ENCODE measurements at places on chromosomes 4 and X.

- peak; percentile 65 for DNase-seq
Observed at GRCh38 chr4:183823434-183823833, 81.7 kb upstream of the STOX2 start.

- peak; percentile 62 for DNase-seq
Observed at GRCh38 chr4:55181010-55182005, 55.9 kb upstream of the KDR start.

DNA sequence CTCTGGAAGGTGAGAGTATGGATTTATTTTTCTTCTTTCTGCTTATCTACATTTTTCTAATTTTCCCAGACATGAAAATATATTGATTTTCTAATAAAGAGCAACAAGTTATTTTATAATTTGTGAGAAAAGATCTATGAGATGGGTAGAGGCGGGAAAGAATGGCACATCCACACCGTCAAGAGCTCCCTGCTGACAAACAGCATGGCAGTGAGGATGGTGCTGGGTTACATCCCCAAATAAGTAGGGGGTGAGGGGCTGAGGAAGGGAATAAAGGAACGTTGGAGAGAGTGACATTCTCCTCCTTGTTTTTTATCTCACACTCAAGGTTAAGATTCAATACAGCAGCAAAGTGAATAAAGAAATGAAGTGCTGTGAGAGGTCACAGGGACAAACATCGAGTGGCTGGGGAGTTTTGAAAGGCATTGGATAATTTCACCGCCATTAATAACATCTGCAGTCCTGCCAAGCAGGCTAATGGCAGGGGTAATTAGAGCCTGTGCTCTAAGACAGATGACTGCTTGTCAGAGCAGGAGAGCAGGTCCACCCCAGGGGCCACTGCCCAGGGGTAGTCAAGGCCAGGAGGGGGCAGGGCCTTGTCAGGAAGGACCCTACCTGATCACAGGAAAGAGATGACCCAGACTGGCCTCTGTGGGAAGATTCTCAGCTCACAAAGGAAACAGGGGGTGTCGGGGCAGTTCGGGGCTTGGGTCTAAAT, 323.8 kb downstream of the FBXW7 start:
- DNase-seq = no peak

GRCh38 chr4:127239902-127240763, 392.6 kb upstream of the INTU start:
- DNase-seq = no peak

DNA sequence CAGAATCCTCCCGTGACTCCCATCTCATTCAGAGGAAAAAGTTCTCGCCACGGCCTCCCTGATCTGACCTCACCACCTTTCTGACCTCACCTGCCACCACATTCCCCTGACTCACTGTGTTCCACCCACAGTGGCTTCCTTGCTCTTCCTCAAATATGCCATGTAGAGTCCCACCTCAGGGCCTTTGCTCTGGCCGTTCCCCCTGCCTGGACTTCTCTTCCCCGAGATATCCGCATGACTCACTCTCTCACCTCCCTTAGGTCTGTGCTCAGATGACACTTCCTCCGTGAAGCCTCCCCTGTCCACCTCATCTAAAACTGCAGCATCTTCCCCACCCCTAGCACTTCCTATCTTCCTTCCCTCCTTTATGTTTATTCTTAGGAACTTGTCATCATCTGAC, 7.2 kb upstream of the TSPYL2 start:
- no peak for DNase-seq

Measured in mesenchymal stem cell (in vitro differentiated cells and primary cell).